ENCODE measurements at places on chromosomes 4 and X. TPM values are rescaled to one million over a fixed set of nuclear protein-coding genes. Genes with fewer than 3 reads are reported as not detected.

Gene APLN
- total RNA-seq, result not detected

Gene GPR78
- 0.17 TPM for total RNA-seq

Gene EDA
- 1.7 TPM for total RNA-seq

Gene ARMCX4
- 22.1 TPM for total RNA-seq

Gene XK
- 7.4 TPM for total RNA-seq

Gene TADA2B
- total RNA-seq, result 14.3 TPM
